ENCODE measurements at places on chromosomes 1 and 21.

- peak; percentile 80 for DNase-seq
Observed at GRCh38 chr1:66436378-66437135, 97.4 kb upstream of the SGIP1 start.

GRCh38 chr1:53284224-53285020 is 43.4 kb downstream of the LRP8 start:
- no peak for DNase-seq

DNA sequence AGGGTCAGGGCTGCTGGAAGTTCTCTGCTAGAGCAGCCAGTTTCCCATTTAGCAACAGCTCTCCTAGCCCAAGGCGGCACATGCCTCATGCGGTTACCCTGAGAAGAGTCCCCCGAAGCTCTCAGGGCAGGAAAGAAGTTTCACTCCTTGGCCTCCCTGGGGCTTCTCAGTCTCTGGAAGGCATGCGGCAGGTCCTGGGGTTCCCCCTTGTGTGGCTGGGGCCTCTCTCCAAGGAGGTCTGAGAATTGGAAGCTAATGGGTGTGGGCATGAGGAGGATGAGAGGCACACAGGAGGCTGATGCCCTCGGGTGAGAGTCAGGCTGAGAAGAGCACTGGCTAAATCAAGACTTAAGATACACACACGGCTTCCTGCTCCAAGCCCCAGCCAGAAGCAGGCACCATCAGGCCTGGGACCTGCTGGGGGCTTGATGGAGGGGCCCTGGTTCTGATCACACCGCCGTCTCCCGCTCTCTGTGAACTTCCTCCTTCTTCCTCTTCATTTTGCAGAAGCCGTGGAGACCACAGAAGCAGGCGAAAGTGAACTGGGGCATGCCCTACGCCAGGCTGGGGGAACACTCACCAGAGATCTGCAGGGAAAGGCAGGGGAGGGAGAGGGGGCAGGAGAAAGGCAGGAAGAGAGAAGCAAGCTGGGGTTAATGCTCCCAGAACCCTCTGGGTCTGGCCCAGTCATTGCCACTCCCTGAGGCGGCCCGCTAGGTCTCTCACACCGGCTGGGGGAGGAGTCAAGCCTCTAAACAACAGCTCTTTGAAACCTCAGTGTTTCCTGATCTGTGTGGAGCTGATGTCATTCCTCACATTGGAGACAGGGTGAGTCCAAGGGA is 15.1 kb downstream of the BLACAT1 start:
- DNase-seq: peak; percentile 58

DNA sequence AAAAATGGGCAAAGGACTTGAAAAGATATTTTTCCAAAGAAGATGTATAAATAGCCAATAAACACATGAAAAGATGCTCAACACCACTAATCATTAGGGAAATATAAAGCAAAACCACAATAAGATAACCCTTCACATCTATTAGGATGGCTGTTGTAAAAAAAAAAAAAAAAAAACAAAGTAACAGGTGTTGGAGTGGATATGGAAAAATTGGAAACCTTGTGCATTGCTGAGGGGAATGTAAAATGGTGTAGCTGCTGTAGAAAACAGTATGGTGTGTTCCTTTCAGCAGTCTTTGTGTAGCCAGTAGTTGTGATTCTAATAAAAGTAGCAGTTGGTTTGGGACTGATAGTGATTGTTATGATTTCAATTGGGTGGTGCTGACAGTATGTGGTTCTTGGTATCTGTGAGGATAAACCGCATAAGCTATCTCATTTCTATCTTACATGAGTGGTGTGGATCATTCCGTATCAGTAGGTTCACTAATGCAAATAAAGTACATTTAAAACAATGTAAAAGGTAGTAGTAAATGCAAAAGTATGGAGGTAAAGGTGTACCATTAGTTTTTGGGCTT is 19.9 kb downstream of the MAN1A2 start:
- no peak for DNase-seq

DNA sequence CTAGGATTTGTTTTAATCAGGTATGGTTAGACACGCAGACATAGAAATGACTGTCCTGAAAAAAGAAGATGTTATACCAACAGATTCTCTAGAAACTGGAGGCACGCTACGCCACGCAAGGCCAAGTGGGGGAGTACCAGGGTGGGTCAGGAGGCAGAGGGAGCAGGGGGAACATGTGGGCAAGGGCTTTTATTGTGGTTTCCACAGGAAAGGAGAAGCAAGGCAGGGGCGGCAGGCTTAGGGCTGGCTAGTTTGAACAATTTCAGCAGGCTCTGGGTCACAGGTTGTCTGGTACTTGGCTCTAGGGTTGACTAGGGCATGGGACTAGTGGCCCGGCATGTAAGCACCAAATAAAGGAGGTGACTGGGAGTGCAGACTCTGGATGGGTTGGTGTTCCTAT is 7.2 kb downstream of the MTARC2 start:
- no peak for DNase-seq

- no peak for DNase-seq
Observed at GRCh38 chr21:43953021-43953420, 59.1 kb upstream of the TRAPPC10 start.

GRCh38 chr1:226677027-226678020 is 61.8 kb downstream of the ITPKB start:
- DNase-seq: peak; percentile 79

Data from astrocyte (in vitro differentiated cells and primary cell).